ENCODE measurements at places on chromosomes 4 and X.

- no peak overlapping the region for H3K27ac ChIP-seq
- H3K36me3 ChIP-seq = no peaks in the 10 kb centered on the region
- H3K4me1 ChIP-seq = peaks cover 7% of the 10 kb centered on the region
Measured at GRCh38 chr4:157226601-157227000, 6.1 kb downstream of the GRIA2 start.

- no peak overlapping the region for H3K27ac ChIP-seq
- H3K4me3 ChIP-seq = no peak overlapping the region
- no peak for DNase-seq
- no peaks in the 10 kb centered on the region for H3K36me3 ChIP-seq
- H3K4me1 ChIP-seq = no peaks in the 10 kb centered on the region
- H3K27me3 ChIP-seq = no peaks in the 10 kb centered on the region
Measured at GRCh38 chrX:138775517-138775916, 64.0 kb upstream of the FGF13 start.

GRCh38 chr4:140691369-140691768 is 64.8 kb downstream of the TBC1D9 start:
- H3K36me3 ChIP-seq = no peaks in the 10 kb centered on the region
- peak overlapping the region; percentile 54 for H3K27ac ChIP-seq
- peaks cover 23% of the 10 kb centered on the region for H3K4me1 ChIP-seq
- no peak for DNase-seq
- H3K4me3 ChIP-seq = no peak overlapping the region

DNA sequence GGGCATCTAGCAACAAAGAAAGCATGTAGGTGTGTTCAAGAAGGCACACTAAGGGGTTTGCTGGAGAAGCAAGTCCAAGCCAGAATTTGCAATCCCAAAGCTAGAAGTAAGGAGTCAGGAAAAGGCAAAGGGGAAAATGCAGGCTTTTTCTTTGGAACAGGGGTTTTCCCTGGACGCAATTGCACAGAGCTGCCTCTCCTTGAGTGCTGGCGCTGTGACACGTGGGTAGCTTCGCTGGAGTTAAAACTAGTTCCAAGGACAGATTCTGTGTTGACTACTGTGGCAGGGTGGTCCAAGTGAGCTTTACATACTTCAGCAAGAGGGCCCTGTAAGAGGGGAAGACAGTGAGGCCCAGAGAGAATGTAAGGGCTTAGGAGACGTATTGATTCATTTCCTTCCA is 277.1 kb downstream of the ADGRA3 start:
- H3K27ac ChIP-seq = peak overlapping the region; percentile 28
- no peak overlapping the region for H3K4me3 ChIP-seq
- H3K27me3 ChIP-seq = no peaks in the 10 kb centered on the region
- H3K4me1 ChIP-seq = no peaks in the 10 kb centered on the region
- no peaks in the 10 kb centered on the region for H3K36me3 ChIP-seq
- no peak for DNase-seq

- no peak overlapping the region for H3K27ac ChIP-seq
- no peaks in the 10 kb centered on the region for H3K4me1 ChIP-seq
- no peak for DNase-seq
- no peak overlapping the region for H3K4me3 ChIP-seq
- no peaks in the 10 kb centered on the region for H3K36me3 ChIP-seq
Measured at GRCh38 chr4:151652841-151653547, 107.8 kb downstream of the GATB start.

DNA sequence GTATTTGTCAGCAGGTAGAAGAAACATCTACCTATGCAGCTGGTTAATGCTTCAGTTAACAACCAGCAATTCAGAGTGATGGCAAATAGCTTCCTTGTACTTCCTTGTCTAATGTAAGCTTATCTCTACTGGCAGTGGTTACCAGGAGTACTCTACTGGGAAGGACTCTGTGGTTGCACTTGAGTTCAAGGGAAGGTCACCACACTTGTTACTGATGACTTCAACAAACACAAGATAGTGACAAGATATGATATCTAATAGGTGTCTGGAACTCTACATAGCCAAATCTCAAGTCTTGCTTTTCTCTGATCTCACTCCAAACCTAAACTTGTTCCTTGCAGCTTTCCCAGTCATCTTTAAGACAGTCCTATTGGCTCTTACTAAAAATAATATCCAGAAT is 1644.9 kb upstream of the TENM3 start:
- H3K4me1 ChIP-seq = no peaks in the 10 kb centered on the region
- H3K36me3 ChIP-seq = no peaks in the 10 kb centered on the region
- no peak overlapping the region for H3K27ac ChIP-seq
- no peaks in the 10 kb centered on the region for H3K27me3 ChIP-seq

DNA sequence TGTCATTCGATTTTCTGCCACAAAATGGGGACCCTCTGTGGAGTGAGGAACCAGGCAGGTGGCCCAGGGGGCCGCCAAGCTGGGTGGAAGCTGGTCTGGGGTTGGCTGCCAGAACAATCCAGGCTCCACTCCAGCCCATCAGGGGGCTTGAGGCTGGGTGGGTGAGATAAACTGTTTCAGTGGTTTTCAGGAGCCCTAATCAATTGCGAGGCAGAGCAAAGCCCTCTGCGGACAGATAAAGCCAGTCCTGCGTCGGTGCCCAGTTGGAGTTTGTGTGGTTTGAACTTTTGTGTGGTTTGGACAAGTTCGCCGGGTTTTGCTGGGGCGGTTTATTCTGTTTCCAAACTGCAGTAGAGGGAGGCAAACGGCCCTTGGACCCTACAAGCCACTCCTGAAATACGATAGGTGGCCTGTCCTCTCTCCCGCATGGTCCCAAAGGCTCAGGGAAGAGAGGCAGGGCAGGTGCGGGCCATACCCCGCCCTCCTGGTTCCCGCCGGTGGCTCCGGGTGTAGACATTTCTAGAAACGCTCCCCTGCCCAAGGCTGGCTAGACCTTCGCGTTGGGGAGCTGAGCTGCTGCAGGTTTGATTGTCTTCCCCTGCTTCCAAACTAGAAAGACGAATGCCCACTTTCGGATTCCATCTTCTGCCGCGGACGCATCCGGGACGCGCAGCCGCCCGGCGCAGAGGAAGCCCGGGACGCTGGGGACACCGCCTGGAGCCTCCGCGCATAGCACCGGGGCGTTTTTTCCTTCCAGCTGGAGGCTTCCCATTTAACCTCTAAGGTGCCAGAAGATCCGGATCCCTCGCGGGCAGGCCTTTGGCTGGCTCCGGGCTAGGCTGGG is 169.0 kb upstream of the BCOR start:
- H3K4me3 ChIP-seq = peak overlapping the region; percentile 39
- no peaks in the 10 kb centered on the region for H3K27me3 ChIP-seq

GRCh38 chrX:41449131-41449530 is 2.0 kb downstream of the NYX start:
- no peaks in the 10 kb centered on the region for H3K36me3 ChIP-seq
- H3K27me3 ChIP-seq = no peaks in the 10 kb centered on the region
- no peak overlapping the region for H3K4me3 ChIP-seq
- peaks cover 13% of the 10 kb centered on the region for H3K4me1 ChIP-seq

DNA sequence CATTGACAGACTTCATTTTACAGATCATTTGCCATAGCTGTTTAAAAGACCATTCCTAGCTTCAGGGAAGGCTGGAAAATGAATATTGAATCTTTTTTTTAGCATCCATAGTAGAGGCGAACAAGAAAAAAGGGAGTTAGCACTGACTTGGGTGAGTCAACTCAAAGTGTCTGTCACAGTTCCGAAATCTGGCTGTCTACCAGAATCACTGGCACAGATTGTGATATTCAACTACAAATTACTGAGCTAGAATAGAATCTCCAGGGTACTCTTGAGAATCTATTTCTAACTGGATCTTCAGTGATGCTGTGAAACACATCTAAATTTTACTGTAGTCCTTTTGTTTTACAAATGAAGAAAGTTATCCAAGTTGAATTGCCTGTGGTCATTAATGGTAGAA is 31.5 kb downstream of the SEC24B start:
- H3K4me1 ChIP-seq = peaks cover 3% of the 10 kb centered on the region
- no peaks in the 10 kb centered on the region for H3K27me3 ChIP-seq
- H3K4me3 ChIP-seq = no peak overlapping the region
- no peak for DNase-seq
- peaks cover 15% of the 10 kb centered on the region for H3K36me3 ChIP-seq
- no peak overlapping the region for H3K27ac ChIP-seq

DNA sequence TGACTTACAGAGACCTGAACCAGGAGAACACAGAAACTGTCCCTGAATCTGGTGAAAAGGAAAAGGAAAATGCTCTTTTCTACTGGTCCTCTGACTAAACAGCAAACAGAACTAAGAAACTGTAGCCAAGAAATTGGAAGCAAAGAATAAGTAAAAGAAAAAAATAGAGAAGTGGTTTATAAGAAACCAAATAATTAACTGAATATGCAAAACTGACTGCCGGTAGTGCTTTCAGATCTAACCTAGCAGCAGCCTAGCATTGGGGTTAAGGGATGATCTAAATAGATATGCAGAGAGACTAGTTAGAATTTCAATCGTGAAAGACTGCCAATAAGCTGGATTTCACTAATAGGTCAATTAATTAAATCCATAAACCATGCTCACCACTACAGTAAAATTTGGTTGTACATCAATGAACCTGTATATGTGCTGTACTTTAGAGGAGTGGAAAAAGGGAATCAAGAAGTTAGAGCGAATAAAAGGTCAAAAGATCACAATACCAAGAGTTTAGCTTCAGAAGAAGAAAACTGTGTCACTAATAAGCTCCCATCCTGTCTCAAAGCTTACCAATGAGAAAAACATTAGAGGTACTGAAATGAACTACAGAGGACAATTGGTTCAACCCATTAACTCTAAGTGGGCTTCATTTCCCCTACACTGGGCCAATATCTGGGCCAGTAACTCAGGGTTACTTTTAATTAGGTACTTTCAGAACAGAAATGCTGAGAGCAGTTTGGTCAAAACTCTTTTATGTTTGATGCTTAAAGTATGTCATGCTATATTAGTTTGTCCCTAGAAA is 53.6 kb downstream of the KLHL13 start:
- no peak overlapping the region for H3K4me3 ChIP-seq
- H3K4me1 ChIP-seq = no peaks in the 10 kb centered on the region
- H3K27me3 ChIP-seq = no peaks in the 10 kb centered on the region
- no peak for DNase-seq
- H3K27ac ChIP-seq = no peak overlapping the region

DNA sequence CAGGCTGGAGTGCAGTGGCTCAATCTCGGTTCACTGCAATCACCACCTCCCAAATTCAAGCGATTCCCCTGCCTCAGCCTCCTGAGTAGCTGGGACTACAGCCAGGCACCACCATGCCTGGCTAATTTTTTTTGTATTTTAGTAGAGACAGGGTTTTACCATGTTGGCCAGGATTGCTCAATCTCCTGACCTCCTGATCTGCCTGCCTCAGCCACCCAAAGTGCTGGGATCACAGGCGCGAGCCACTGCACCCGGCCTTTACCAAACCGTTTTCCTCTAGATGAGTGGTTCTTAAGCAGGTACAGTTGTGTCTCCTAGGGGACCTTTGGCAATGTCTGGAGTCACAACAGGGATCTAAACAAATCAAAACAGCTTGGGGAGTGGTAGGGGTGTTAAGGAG is 11.6 kb downstream of the AMELX start:
- DNase-seq = no peak
- H3K4me1 ChIP-seq = no peaks in the 10 kb centered on the region
- no peak overlapping the region for H3K27ac ChIP-seq
- no peaks in the 10 kb centered on the region for H3K27me3 ChIP-seq
- H3K4me3 ChIP-seq = no peak overlapping the region

DNA sequence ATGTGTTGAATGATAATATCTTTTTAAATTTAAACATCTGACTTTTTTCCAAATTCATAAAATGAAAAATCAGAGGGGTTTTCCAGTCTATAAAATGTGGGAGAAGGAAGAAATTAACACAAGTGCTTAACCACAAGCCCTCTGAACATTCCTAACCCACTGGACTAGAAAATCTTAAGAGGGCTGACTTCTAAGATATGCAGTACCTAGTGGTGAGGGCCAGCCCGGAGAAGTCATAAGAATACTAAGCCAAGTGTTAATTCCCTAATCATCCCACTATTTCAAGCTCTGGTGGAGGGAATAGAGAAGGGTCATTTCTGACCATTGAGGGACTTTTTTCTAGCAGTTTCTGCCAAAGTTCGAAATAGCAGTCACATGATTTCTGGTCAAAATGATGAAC is 86.9 kb upstream of the NEIL3 start:
- H3K27ac ChIP-seq = no peak overlapping the region
- no peak for DNase-seq
- H3K36me3 ChIP-seq = no peaks in the 10 kb centered on the region
